ENCODE measurements at places on chromosomes 3 and 15.
A peak's percentile ranks its signal among the peaks of the same experiment; 100 is the strongest.

GRCh38 chr3:48069339-48069738 is 53.1 kb upstream of the MAP4 start:
- DNase-seq, result no peak

GRCh38 chr3:18558507-18558906 is 133.4 kb upstream of the SATB1 start:
- DNase-seq, result no peak

GRCh38 chr3:77025471-77025870 is 14.4 kb upstream of the ROBO2 start:
- no peak for DNase-seq

DNA sequence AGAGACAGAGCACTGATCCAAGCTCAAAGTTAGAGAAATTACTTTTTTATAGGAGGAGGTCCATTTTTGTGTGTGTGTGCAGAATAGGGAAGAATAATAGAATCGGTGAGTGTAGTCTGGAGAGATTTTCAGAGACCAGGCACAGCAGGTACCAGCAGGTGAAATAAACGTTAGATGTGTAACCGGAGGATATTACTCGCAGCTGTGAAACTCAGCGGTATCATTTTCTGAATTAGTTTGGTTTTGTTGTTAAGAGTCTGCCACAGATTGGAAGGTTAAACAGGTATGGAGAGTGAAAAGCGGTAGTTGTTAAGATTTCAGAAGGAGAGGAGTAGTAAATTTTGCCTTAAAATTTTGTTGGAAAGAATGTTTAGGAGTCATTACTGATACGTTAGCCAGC is 69.9 kb downstream of the RGMA start:
- DNase-seq, result no peak

GRCh38 chr15:32683906-32684584 is 33.8 kb upstream of the GREM1 start:
- no peak for DNase-seq

GRCh38 chr3:151328298-151328995 is 902 bp downstream of the P2RY13 start:
- DNase-seq, result peak; percentile 59

- DNase-seq, result no peak
These were observed 10.8 kb upstream of the FYCO1 start for GRCh38 chr3:46006238-46007032.
